ENCODE measurements at places on chromosomes 7 and 10. TPM values are rescaled to one million over a fixed set of nuclear protein-coding genes. Genes with fewer than 3 reads are reported as not detected.

The DLX5 gene
- total RNA-seq, result not detected

The IFIT1B gene
- total RNA-seq, result not detected

The AFAP1L2 gene
- 2.5 TPM for total RNA-seq

The TMEM178B gene
- total RNA-seq, result not detected

The ORC5 gene
- total RNA-seq, result 24.3 TPM

The RHOBTB1 gene
- total RNA-seq, result 7.8 TPM

The ELN gene
- total RNA-seq, result 36.3 TPM

The SLC18A3 gene
- 1.3 TPM for total RNA-seq

The C10orf143 gene
- not detected for total RNA-seq

The TFEC gene
- total RNA-seq, result not detected

The LRRC4 gene
- total RNA-seq, result under 0.01 TPM

The TDRD1 gene
- total RNA-seq, result 0.16 TPM

The ADAMTS14 gene
- 1.3 TPM for total RNA-seq

The MMD2 gene
- total RNA-seq, result not detected

The CRHR2 gene
- not detected for total RNA-seq

The NUTM2B gene
- 0.18 TPM for total RNA-seq

The PRPF18 gene
- total RNA-seq, result 15.7 TPM

The GPR158 gene
- total RNA-seq, result 4.9 TPM

The ADCYAP1R1 gene
- not detected for total RNA-seq

The ENKUR gene
- total RNA-seq, result not detected

The ARHGAP22 gene
- 7.6 TPM for total RNA-seq

The SEPTIN7 gene
- total RNA-seq, result 284 TPM

The CDK6 gene
- total RNA-seq, result 21.1 TPM

The PAX2 gene
- total RNA-seq, result not detected

The PRLHR gene
- total RNA-seq, result not detected

The CHRM2 gene
- total RNA-seq, result not detected

The FLNC gene
- total RNA-seq, result 131 TPM

The OR2A12 gene
- total RNA-seq, result not detected

The CCDC7 gene
- total RNA-seq, result 1.3 TPM

The SPDYE2B gene
- not detected for total RNA-seq

The WNT2 gene
- total RNA-seq, result not detected

The LIPJ gene
- not detected for total RNA-seq

The POMZP3 gene
- total RNA-seq, result 4.2 TPM

The WNT8B gene
- not detected for total RNA-seq

The SPDYE16 gene
- not detected for total RNA-seq

The DDX50 gene
- total RNA-seq, result 39.5 TPM

The MORN4 gene
- 9.6 TPM for total RNA-seq

The FKBP6 gene
- total RNA-seq, result not detected

The CRYGN gene
- not detected for total RNA-seq

The CWF19L1 gene
- total RNA-seq, result 15.9 TPM

The FAM25G gene
- total RNA-seq, result not detected

The OR13A1 gene
- not detected for total RNA-seq

The GFRA1 gene
- total RNA-seq, result 0.36 TPM

The GDF10 gene
- not detected for total RNA-seq

The CEP55 gene
- 9.0 TPM for total RNA-seq

The CNPY1 gene
- not detected for total RNA-seq

The CTAGE8 gene
- not detected for total RNA-seq

The MNX1 gene
- total RNA-seq, result not detected

The CPED1 gene
- 10.5 TPM for total RNA-seq

The CPSF4 gene
- 19.1 TPM for total RNA-seq

The CYP3A4 gene
- not detected for total RNA-seq

The TRIP6 gene
- 88.0 TPM for total RNA-seq

The H2BK1 gene
- not detected for total RNA-seq

The TBC1D12 gene
- total RNA-seq, result 5.1 TPM

The FAM25A gene
- not detected for total RNA-seq
